ENCODE measurements at places on chromosomes 2 and 18.
A peak's percentile ranks its signal among the peaks of the same experiment; 100 is the strongest.

DNA sequence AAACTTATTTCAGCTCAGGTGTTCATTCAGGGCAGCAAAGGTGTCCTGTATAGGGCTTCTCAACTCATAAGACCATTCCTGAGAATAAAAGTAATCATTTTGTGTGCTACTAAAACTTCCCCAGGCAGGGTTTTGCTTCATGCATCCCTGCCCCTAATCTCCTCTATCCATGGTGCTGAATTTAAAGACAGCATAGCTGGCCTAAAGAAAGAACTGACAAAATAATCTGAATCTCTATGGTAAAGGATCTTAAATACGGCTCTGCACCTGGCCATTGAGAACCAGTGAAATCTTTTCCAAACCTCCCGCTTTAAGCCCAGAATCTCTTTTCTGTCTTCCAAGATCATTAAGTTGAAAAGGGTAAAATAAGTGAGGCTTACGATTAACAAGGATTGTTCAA lies 292.1 kb upstream of the KLHL29 start:
- no peak for DNase-seq

DNA sequence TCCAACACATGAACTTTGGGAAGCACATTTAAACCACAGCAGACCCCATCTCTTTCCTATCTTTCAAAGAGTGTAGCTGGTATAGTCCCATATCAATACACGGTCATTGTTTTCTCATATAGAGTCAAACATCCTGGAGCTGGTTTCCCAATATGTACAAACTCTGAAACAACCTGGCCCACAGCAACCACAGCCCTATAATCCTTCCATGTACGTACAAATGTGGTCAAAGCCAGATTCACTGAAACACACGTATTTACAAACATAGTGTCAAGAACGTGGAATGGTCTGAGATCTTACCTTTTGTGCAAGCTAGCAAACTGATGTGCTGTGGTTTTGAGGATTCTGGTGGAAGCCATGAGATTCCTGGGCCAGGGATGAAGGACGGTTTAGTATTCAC lies 97.3 kb downstream of the HS1BP3 start:
- no peak for DNase-seq

- no peak for DNase-seq
These were observed at the start of gene FBXO41 for GRCh38 chr2:73284296-73285158. FBXO41 (minus strand) TSS chr2:73284478; CDS start chr2:73269630, 14,848 bp downstream.

GRCh38 chr2:200899482-200899881 lies 10.3 kb downstream of the NIF3L1 start:
- no peak for DNase-seq

- DNase-seq = peak; percentile 62
These were observed 45.2 kb upstream of the ASB1 start for GRCh38 chr2:238381341-238382115.

DNA sequence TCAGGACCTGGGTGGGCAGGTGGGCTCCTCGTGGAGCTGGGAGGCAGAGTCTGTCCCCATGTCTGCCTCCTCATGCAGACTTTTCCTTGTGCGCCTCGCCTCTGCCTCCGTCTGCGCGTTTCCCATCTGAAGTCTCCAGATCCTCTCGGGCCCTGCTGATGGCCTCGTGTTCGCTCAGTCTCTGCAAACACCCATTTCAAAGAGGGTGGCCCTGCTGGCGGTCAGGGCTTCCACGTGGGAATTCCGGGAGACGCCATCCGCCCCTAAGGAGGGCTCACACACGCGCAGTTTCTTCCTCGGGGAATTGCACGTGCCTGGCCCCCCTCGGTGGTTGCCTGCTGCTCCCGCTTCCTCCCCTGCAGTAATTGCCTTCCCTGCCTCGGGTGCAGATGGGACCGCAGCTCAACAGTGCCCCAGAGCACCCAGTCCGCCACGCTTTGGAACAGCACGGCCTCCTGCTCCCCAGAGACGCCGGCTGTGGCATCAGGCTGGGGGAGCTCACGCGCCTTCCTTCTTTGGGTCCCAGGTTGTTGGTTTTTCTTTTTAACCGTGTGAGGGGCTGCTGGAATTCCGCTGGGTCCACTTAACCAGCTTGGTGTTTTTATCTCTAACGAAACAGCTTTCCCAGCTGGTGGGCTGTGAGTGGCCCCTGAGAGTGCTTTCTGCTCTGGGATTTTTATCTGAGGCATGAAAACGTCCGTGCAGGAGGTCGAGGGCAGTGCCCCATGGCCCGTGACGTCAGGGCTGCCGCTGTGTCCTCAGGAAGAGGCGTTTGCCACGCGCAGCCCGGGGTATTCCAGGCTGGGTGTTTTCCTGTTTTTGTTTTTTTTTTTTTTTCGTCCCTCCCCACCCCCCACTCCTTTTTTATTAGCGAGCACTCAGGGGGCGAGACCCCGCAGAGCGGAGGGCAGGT lies 16.1 kb downstream of the NFATC1 start:
- no peak for DNase-seq

DNA sequence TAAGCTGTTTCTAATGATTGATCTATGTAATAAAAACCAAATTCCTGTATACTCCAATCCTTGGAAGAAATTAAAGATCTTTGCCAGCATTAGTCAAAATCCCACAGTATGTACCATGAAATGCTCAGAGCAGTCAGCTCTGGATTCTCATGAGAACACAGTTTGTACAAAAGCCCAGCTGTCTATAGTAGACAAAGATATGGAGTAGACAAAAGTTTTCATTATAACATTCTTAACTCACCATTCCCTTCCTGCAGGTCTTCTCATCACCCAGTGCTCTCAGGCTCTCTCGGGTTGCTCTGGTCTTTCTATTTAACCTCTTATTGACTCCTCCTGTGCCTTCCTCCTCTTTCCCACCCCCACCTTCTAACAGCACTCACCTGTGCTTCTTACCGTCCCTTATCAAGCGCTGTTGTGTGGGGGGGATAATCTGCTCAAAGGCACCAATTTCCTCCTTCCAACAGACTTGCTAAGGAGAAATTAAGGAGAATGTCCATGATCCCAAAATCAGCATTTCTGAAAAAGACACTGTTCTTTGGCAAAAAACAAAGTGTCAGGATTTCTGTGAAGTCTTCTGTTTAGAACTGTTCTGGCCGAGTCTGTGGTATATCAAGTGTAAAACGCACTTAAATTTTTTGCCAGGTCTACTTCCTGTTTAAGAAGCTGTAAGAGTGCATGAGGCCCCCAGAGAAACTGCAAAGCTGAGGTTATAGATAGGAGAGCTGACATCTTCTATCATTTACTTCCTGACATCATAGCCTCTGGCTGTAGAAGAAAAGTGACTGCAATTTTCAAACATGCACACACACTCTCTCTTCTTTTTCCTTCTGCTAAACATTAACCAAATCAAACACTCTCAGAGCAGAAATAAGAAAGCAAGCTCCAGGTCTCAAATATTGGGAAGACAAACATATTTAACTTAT lies 144.1 kb downstream of the EVA1A start:
- DNase-seq = no peak

DNA sequence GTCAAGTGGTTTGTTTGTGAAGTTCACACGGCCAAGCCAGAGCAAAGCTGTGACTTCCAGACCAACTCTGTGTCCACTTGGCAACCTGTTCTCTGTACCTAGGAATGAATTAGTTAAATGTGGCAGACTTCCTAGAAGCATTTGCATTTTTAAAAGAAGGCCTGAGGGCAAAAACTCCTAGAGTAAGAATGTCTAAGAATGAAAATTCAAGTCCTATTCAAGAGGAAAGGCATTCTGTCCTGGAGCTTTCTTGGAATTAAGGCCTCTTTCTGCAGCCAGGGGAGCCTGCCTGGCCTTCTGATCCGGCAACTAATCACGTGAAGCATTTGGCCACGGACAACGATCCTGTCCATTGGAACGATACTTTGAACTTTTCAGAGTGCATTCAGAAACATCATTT lies 155.0 kb downstream of the SETBP1 start:
- no peak for DNase-seq

- no peak for DNase-seq
These were observed 52.3 kb downstream of the ARHGAP28 start for GRCh38 chr18:6781796-6782195.
